ENCODE measurements at places on chromosomes 6 and 20.

- no peak for DNase-seq
Measured at GRCh38 chr6:18243302-18243893, 20.9 kb downstream of the DEK start.

GRCh38 chr6:118740372-118740771 lies 89.0 kb upstream of the CEP85L start:
- DNase-seq = no peak

- DNase-seq = no peak
Measured at GRCh38 chr20:41170386-41171105, 33.2 kb downstream of the PLCG1 start.

- no peak for DNase-seq
Measured at GRCh38 chr20:8946036-8946940, 122.6 kb upstream of the PLCB4 start.
